NCI-H1092 (cell line): ENCODE measurements at places on chromosomes 7 and 10.

DNA sequence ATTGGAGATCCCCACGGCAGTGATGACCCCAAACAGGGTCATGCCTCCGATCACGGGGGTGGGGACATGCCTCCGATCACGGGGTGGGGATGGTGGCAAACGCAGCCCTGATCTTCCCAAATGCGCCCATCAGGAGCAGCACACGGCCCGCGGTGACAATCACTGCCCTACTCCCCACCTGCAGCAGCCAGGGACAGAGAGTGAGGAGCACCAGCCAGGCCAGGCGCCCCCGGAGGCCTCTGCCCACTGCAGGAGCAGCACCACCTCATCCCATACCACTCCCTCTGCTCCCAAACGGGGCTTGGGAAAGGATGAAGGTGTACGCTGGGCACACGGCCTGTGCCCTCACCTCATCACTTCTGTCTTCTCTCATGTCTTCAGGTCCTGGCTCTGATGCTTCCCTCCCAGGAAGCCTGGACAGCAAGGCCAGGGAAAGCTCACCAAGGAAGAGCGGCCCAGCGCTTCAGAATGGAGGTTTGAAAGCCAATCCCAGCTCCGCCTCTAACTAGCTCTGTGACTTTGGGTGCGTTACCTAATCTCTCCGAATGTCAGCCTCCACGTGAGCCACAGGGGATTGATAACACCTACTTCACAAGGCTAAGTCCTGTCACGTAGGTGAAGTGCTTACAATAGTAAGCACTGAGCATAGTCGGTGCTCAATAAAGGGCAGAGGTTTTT lies 37.1 kb downstream of the STRA8 start:
- DNase-seq, result no peak

- DNase-seq, result peak; percentile 16
These were observed 135.0 kb downstream of the ACTR3B start for GRCh38 chr7:152894295-152895170.

- peak; percentile 44 for DNase-seq
These were observed 17.6 kb downstream of the DNAJB12 start for GRCh38 chr10:72337039-72337629.

DNA sequence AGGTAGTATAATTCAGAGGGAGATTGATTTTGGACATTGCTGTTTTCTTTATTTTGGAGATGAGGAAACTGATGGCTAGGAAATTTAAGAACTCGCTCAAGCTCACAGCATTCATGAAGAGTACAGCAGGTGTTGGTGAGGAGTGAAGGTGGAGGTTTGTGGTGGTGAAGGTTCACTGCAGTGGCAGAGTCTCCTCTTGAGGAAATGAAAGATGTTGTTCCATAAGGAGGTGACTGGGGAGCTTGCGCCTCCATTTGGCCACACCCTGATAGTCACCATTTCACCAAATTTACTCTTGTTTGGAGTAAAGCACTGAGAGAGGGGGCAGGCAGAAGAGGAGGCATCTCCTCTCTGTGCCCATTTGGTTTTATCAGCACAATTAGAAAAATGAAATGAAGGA lies 46.4 kb upstream of the TARP start:
- no peak for DNase-seq

DNA sequence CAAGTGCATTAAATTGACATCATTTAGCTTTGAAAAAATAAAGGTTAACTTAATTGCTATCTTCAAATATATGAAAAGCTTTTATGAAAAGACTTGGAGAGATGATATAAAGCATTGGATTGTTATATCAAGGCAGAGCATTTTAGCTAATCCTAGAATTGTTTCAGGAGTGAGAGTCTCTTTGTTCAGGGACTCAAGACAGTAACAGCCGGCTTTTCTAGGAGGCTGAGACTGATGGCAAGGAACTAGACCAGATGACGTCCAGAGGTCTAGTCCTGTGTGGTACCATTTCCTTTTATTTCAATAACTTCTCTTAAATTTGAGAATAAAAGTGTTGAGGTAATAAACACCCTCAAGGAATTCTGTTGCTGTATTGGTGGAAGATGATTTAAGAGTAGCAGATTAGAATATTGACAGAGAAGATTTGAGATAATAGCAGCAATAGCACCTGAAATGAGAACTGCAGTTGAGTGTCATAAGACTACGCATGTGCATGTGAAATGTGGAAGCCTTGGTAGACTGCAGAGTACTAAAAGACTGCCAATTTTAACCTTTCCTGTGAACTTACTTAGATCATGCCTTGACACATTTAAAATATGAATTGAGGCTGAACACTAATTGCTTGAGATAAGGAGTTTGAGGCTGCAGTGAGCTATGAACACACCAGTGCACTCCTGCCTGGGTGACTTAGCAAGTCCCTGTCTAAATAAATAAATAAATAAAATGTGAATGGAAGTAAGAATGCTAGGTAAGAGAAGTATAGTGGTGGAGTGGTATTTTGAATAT lies 79.6 kb downstream of the ZNRF2 start:
- DNase-seq, result no peak

- DNase-seq, result peak; percentile 76
These were observed 164.7 kb downstream of the CAMK1D start for GRCh38 chr10:12513775-12514673.

DNA sequence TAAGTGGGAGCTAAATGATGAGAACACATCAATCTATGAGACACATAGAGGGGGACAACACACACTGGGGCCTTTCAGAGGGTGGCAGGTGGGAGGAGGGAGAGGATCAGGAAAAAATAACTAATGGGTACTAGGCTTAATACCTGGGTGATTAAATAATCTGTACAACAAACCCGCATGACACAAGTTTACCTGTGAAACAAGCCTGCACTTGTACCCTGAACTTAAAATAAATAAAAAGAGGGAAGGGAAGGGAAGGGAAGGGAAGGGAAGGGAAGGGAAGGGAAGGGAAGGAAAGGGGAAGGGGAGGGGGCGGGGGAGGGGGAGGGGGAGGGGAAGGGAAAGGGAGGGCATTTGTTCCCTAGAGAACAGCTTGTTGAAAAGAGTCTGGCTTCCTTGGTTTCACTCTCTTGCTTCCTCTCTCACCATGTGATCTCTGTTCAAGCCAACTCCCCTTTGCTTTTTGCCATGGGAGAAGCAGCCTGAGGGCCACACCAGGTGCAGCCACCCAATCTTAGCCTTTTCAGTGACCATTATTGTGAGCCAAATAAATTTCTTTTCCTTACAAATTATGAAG lies 57.7 kb downstream of the FAM13C start:
- no peak for DNase-seq

- DNase-seq, result no peak
These were observed 59.6 kb upstream of the NUPR2 start for GRCh38 chr7:56175771-56176170.

DNA sequence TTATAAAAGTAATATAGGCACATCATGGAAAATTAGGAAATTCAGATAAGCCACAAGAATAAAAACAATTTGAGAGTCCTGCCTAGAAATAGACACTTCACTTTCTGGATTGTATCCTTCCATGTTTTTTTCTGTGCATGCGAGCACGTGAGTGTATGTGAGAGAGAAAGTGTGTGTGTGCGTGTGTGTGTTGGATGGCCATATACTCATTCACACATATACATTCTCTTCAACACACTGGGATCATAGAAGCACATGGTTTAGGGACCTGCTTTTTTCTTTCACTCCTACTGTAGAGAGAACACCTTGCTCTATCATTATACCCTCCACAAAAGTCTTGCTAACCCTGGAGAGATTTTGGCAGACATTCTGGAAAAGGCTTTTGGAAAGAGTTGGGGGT lies 7.5 kb downstream of the FFAR4 start:
- DNase-seq, result no peak

GRCh38 chr7:93039786-93040185 lies 78.0 kb downstream of the SAMD9 start:
- DNase-seq, result no peak

- peak; percentile 37 for DNase-seq
These were observed 10.5 kb downstream of the ARHGAP22 start for GRCh38 chr10:48594371-48594770.

DNA sequence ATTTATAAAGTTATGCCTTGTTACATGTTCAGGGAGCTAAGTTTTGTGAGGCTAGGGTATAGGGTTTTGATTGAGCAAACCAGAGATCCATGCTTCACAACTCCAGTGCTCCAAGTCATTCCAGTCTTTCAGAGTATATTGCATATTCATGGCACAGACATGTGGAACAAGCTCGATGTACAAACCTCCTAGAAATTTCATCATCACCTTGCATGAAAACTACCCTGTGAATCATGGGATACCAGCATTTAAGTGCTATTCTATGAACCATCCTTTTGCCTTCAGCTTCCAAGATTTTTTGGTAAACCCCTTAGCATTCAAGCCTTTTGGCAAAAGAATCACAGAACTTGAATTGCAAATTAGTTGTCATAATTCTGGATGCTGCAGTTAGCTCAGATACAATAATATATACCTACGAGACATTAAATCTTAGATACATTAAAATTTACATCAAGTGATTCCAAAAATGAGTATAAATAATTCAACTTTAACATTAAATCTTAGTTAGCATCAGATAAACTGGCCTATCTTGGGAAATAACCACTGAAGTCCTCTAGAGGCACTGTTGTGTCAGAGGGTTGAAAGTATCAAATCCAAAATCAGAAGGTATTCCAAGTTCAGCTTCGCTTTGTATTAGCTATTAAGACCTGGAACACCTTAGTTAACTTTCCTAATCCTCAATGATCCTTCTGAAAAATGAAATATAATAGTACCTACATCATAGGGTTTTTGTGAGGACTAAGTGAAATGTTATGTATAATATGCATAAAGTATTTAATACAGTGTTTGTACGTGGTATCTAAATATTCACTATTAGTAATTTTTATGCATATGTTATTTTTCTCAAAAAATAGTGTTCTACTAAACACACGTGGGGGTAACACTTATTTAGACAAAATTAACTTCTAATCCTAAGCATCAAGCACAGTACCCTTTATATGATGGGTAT lies 55.5 kb upstream of the CABCOCO1 start:
- DNase-seq, result no peak

GRCh38 chr10:101061624-101062231 lies at the start of gene KAZALD1:
Gene KAZALD1, plus strand, starts transcription at chr10:101061989. Its CDS starts 604 bp downstream, at chr10:101062593.
- DNase-seq, result peak; percentile 48

DNA sequence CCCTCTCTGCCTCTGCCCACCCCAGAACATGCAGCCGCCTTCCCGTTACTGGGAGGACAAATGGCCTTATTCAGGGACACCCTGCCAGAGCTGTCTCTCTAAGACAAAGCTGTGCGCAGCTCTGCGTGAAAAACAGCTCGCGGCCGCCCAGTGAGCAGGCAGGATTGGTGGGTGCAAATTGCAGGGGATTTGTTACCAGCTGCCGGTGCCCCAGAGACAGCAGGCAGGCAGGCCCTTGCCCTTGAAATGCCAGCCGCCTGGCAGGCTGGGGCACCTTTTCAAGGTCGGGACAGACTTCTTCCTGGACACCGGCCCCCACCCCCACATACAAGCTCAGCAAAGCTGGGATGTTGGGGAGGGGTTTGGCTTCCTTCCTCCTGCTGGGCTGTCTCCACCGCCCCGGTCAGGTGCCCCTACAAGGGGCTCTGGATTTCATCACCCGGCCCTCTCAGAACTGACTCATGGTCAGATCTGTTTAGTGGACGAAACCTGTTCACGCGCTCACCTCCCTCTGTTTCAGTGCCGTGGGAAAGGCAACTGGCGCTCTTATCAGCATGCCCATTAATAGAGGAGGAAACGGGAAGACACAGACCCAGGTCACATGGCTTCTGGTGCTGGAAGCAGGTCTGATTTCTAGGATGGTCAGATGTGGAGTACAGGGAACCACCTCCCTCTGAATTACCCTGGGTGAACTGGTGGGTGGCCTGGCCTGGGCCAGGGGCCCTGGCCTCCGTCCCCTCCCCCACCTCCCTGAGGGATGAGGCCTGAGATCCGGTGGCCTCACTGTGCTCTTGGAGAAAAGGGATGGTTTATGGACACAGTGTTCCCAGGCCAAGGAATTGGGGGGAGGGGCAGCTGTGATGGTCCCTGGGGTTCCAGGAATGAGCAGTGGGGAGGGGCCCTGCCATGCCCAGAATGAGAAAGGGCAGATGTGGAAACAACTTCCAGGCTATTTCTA lies 123.9 kb upstream of the PPIF start:
- DNase-seq, result no peak

DNA sequence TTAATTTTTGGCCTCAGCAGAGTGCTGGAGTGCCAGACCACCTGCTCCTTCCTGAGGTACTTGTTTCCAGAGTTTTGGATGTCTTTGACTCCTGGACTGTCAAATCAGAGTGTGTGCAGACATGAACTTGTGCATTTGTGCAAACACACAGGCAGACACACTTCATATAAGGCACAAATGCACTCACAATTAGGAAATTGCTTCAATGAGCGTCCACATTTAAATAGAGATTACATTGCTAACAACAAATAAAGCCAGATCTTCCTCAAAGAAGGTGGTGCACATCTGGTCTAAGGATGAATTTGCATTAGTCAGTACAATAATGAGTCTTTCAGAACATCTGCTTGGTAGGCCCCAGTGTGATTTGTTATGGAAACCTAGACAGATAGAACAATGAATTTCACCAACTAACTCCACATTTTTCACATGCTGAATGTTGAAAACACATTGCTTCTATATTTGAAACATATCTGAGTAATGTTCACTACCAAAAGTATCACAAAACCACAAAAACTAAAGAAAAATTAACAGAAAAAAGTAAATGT lies 266.7 kb upstream of the INHBA start:
- no peak for DNase-seq

- DNase-seq, result no peak
These were observed 52.2 kb downstream of the LRGUK start for GRCh38 chr7:134179036-134180011.

DNA sequence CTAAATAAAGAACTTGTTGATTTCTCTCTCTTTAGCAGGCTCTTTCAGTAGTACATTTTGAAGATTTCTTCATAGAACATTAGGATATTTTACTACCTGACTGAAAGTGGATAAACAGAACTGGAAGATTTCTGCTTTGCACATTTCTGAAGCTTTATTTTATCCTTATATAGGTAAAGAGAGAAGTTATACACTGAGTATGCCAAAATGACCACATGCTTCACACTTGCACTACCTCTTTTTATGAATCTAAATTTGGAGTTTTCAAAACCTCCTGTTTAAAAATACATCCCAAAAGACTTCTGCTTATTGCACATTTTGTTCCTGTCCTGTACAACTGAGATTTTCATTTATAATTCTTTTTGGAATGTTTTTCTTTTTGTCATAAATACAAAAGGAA lies 197.4 kb upstream of the PRPS1L1 start:
- DNase-seq, result no peak

DNA sequence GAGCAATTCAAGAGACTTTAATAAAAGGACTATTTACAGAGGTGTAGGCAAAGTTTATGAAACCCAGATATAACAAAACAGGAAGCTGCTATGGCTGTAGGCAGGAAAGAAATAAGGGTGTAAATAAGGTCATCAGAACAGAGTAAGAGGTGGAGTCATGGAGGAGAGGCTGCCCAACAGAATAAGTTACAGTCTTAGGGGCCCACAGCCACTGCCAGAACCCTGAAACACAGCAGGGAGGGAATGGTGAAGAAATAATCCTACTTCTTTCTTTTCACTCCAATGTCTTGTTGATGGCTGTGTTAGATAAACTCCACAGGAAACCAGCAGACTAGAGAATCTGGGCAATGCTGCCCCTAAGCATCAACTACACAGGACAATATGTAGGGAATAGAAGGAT lies 155.8 kb upstream of the TAC1 start:
- DNase-seq, result no peak
